Esophagus muscularis mucosa (tissue), 4 donors: ENCODE measurements at places on chromosomes 6 and 20. TPM values are rescaled to one million over a fixed set of nuclear protein-coding genes. Genes with fewer than 3 reads are reported as not detected.

EYA2 gene
- total RNA-seq, result 1.2 TPM

GRCh38 chr6:155889410-155889809 is 433.8 kb upstream of the NOX3 start:
- DNase-seq, result no peak

RAB22A gene
- 17.9 TPM for total RNA-seq

PRSS16 gene
- not detected for total RNA-seq

TRIM10 gene
- 0.17 TPM for total RNA-seq

DNA sequence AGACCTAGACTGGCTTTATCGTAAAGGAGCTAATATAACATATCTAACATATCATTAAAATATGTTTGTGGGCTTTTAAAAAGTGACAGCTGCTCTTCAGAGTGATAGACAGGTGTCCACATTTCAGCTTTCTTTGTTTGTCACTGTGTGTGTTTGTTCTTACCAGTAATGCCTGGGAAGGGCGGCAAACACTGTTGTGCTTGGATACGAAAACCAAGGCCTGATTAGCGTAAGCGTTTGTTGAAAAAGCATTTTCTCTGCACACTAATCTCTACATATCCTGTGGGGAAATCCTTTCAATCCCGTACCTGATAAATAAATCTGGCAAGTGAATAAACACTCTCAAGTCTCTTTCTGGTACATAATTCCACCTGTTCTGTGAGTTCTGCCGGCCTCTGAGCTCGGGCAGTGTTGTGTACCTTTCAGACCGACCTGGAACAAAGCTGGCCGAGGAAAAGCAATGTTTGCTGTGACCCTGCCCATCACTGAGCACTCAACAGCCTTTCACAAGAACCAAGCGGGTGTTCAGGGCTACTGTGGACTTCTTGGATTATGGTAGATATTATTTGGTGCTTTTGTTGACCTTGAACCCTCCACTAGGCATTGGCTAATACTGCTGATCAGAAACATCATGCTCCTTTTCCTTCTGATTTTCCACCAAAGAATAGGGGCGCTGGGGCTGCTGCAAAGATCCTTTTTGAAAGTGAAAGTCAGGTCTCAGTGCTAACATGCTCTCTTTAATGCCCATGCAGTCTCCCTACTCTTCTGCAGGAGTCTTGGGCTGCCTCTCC is 100.4 kb downstream of the CD83 start:
- no peak for DNase-seq

GRCh38 chr6:152952045-152952444 is 30.8 kb downstream of the FBXO5 start:
- DNase-seq, result no peak

DNA sequence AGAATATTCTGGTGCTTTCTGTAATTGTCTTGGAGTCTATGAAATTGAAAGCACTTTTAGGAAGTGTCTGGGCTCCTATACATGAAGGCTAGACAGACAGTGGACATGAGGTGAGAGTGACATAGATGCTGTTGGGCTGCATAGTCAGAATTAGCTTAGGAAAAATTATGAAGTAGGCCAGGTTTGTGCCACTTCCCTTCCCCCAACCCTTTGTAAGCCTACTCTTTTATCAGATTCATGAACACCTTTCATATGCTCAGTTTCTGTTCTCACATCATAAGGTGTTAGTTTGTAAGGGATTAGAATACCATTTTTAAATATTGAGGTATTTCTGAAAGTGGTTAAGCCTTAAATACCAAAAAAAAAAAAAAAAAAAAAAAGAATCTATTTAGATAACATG is 18.4 kb upstream of the SNPH start:
- DNase-seq, result no peak

GRCh38 chr6:141963543-141964295 is 169.0 kb upstream of the GJE1 start:
- no peak for DNase-seq

ADAM33 gene
- total RNA-seq, result 79.7 TPM

HSPA12B gene
- total RNA-seq, result 12.5 TPM

DNA sequence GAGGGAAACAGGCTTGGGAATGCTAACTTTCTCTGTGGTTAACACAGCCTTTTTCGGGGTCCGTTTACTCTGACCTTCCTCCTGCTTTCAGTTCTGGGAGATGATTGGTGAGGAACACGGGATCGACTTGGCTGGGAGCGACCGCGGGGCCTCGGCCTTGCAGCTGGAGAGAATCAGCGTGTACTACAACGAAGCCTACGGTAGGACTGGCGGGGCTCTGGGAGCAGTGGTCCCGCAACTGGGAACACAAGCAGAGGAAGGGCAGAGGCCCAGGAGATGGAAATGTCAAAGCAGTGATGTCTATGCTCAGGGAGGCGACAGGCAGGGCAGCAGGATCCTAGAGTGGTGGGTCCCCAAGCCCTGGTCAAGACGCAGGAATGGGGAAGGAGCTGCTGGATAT is 3.5 kb downstream of the TUBB1 start:
- no peak for DNase-seq

ZNF391 gene
- total RNA-seq, result 2.1 TPM

- no peak for DNase-seq
Measured at GRCh38 chr6:79404677-79405076, 132.6 kb downstream of the LCA5 start.

- no peak for DNase-seq
Measured at GRCh38 chr20:36756496-36756895, 10.6 kb upstream of the NDRG3 start.

COX4I2 gene
- 2.1 TPM for total RNA-seq

MAK gene
- total RNA-seq, result not detected

SIRPG gene
- total RNA-seq, result not detected

GRCh38 chr6:150924808-150925589 is 59.5 kb downstream of the MTHFD1L start:
- no peak for DNase-seq

DNA sequence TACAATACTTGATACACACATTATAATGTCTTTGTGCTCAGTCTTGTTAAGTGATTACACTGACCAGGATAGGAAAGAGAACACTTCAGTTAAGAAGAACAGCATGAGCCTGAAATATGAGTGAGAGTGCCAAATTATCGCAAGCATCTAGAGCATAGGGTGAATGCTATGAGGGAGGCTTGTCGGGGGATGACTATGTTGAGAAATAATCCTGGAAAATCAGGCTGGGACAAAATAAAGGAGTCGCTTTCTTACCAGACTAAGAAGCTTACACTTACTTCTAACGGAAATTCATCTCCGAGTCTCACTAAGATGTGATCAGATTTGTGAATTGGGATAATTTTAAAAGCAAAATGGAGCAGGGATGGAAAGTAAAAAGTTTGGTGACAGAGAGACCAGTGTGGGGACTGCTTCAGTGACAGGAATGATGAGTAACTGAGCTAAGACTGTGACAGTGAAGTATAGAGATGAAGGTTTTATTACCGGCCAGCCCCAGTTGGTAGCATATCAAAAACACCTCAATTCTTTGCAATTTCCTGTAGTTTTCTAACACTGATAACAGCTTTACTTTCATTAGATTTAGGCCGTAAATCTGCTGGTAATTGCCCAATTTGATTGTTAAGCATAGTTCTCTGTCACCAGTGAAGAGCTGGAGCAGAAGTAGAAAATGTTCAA is 48.4 kb upstream of the DEFB112 start:
- no peak for DNase-seq

DNA sequence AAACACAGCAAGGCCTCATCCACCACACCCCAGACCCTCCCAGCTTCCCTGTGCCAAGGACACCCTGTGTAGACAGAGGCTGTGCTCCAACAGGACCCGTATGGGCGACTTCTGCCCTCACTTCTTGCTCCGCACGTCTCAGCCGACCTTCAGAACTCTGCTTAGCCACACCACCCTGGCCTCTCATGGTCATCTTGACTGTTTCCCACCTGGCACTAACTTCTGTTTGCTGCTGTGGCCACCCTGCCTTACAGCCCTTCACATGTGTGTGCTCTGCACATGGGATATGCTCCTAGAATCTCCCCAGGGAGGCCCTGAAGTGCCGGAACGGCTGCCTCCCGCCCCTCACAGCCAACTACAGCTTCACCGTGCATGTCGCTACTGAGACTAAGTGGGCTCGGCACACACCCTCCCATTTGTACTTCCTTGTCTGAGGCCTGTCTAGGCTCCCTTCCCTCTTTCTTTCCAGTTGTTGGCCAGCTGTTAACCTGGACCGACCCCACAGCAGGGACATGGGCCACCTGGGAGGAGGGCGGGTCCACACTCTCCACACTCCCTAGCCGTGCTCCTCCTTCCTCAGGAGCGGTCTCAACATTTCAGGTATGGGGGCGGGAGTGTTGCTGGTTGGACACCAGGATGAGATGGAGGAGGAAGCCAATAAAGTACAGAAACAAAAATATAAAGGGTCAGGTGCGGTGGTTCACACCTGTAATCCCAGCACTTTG is 69.6 kb downstream of the PYGB start:
- no peak for DNase-seq

GRCh38 chr20:32622585-32623468 is 37.7 kb upstream of the NOL4L start:
- DNase-seq, result no peak

TPBG gene
- total RNA-seq, result 118 TPM

VPS16 gene
- total RNA-seq, result 37.5 TPM

DNA sequence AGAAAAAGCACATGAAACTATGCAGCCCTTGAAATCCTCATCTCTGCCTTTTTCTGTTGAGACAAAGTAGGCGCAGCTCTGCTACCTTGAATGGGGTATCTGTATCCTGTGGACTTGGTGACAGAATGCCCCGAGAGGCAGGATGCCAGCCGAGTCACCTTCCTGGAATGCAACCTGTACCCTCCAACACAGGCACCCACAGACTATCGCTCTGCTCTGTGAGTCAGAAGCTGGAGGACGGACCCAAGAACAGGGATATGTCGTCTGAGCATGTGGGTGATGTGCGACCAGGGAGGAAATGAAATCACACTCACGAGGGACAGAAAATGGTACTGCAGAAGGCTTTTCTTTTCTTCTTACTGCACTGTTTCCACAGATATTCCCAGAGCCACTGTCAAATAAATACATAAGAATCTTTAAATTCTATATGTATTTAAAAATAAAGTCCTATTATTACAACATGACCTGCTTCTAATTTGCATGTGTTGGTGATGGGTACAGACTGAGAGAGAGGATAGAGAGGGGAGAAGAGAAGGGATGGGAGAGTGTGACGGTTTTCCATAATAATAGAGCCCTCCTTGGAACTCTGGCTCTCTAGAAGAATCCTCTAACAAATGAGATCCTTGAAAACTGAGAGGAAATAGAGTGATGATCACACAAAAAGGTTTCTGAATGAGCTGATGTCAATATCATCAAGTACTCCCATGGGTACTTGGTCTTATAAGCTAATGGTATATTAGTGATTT is 308.1 kb downstream of the FOXC1 start:
- peak; percentile 68 for DNase-seq

DNA sequence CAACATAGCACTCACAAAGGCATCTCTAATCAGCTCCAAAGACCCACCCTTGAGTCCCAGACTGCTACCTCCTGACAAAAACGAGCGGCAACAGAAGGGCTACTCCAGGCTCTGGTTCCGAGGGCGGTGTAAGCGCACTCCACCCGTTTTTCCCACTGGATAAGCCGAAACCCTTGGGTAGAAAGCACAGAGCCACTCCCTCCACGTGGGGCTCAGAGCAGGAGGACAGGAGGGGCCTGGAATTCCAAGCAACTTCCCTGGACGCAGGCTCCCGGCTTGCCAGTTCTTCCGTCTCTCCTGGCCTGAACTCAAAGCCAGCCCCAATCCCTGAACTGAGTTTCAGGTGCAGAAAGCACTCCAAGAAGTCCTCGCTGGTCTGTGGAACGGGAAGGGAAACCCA is 7.4 kb downstream of the GMEB2 start:
- no peak for DNase-seq

PSMA7 gene
- 261 TPM for total RNA-seq

PLEKHG1 gene
- total RNA-seq, result 22.0 TPM

BLCAP gene
- total RNA-seq, result 42.4 TPM

- no peak for DNase-seq
Measured at GRCh38 chr6:83592770-83593394, 80.5 kb downstream of the PRSS35 start.

GRCh38 chr20:59822291-59823029 is 111.0 kb downstream of the SYCP2 start:
- peak; percentile 79 for DNase-seq

DNA sequence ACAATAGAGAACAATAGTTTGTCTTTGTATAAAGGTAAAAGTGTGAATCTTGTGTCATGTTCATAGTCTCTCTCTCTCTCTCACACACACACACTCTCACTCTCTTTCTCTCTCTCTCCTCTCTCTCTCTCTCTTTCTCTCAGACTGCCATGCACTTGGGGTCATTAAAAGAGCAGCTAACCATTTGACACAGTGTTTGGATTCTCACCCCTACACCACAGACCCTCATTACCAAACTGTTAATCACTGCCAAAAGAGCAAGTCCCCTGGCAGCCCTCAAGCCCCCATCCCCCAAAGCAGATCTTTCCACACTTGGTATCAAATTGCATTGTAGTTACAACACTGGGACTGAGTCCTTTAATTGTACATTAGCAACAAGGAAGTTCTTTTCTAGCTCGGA is 305.8 kb upstream of the RSPO3 start:
- no peak for DNase-seq

DNA sequence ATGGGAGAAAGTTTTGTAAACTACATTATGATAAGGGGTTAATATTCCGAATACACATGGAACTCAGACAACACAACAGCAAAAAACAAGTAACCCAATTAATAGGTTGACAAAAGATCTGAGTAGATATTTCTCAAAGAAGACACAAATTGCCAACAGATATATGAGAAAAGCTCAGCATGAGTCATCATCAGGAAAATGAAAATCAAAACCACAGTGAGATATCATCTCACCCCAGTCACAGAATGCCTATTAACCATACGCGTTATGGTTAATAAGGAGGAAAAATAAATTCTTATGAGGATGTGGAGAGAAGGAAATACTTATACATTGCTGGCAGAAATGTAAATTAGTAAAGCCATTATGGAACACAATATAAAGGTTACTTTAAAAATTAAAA is 695.0 kb downstream of the COL12A1 start:
- no peak for DNase-seq

KPNA5 gene
- total RNA-seq, result 13.5 TPM

DNA sequence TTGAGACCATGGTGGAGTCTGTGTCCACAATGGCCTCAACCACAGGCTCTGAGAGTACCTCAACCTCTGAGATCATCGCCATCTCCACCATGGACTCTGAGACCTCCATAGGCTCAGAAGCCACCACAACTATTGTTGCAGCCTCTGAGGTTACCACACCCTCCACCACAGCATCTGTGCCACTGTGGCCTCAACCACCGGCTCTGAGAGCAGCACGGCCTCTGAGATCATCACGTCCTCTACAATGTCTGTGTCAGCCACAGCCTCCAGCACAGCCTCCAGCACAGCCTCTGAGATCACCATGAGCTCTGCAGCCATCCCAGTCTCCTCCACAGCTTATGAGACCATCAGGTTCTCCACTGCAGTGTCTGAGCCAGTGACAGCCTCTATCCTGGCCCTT is 19.4 kb upstream of the MUC21 start:
- DNase-seq, result no peak

SLC22A7 gene
- not detected for total RNA-seq

- DNase-seq, result no peak
Measured at GRCh38 chr6:116106146-116106545, 5.5 kb downstream of the NT5DC1 start.

SPATS1 gene
- not detected for total RNA-seq

GRCh38 chr6:81067057-81067456 is 685.4 kb downstream of the TENT5A start:
- DNase-seq, result no peak

- no peak for DNase-seq
Measured at GRCh38 chr6:108002365-108003221, 44.6 kb upstream of the SEC63 start.
